ENCODE measurements at places on chromosomes 7 and 10.
A peak's percentile ranks its signal among the peaks of the same experiment; 100 is the strongest.

- no peak for DNase-seq
Measured at GRCh38 chr10:68506411-68506810, 20.9 kb downstream of the SLC25A16 start.

DNA sequence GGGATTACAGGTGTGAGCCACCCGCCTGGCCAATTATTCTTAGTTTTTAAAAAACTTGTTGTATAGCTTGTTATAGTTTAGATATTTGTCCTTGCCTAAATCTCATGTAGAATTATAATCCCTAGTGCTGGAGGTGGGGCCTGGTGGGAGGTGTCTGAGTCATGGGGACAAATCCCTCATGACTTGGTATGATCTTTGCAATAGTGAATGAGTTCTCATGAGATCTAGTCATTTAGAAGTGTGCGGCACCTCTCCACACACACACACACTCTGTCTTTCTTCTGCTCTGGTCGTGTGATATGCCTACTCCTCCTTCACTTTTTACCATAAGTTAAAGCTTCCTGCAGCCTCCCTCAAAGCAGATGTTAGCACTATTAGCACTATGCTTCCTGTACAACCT is 37.2 kb downstream of the FAM149B1 start:
- DNase-seq, result no peak

DNA sequence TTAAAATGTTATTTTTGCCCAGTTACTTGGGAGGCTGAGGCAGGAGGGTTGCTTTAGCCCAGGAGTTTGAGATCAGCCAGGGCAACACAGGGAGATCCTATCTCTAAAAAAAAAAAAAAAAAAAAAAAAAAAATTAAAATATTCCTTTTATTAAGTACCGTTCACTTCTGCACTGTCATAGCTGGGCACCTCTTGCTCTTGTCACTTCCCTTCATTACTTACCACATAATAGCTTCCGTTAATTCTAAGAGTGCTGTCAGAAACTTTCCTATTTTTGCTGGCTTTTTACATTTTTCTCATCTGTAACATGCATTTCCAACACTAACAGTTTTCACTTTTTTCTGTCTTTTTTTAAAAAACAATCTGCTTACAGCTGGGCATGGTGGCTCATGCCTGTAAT is 132.9 kb downstream of the PIP4K2A start:
- DNase-seq, result no peak

DNA sequence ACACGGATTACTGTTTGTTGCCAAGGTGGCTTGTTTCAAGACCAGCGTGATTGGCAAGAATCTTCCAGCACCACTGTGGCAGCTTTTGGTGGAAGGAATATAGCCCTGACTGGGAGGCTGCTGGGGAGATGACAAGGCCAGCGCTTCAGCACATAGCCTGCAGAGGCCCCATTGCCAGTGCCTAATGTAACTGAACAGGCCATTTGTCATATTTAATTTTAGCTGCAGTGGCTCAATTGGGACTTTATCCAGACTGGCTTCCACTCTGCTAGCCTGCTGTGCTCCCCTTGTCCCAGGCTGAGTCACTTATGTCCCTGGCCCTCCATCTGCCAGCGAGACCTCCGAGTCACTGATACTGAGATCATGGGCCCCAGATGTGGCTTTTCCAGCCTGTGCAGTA is 483.1 kb downstream of the GALNT17 start:
- no peak for DNase-seq

- DNase-seq, result no peak
Measured at GRCh38 chr7:113828581-113828980, 90.2 kb downstream of the PPP1R3A start.

- DNase-seq, result peak; percentile 86
Measured at GRCh38 chr7:22452142-22452959, 47.6 kb downstream of the STEAP1B start.

GRCh38 chr10:87593702-87594101 is 66.0 kb upstream of the PAPSS2 start:
- DNase-seq, result no peak

DNA sequence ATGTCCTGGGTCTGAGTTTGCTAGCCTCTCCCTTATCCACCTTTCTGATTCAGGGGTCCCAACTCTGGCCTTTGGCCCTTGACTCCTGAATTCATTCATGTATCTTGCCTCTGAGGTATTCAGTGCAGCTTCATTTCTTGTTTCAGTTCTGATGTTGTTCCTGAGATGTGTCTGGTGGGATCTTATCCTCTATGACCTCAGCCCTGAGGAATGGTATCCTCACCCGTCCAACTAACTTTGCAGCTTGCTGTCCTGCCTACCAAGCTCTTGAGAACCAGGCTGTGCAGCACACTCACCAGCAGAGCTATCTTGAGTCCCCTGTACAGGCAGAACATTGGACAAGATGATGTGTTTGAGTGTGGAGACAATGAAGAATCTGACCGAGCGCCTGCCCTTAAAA is 13.8 kb downstream of the SUFU start:
- DNase-seq, result no peak

Data from OCI-LY7 (cell line).